ENCODE measurements at places on chromosomes 3 and 15.

DNA sequence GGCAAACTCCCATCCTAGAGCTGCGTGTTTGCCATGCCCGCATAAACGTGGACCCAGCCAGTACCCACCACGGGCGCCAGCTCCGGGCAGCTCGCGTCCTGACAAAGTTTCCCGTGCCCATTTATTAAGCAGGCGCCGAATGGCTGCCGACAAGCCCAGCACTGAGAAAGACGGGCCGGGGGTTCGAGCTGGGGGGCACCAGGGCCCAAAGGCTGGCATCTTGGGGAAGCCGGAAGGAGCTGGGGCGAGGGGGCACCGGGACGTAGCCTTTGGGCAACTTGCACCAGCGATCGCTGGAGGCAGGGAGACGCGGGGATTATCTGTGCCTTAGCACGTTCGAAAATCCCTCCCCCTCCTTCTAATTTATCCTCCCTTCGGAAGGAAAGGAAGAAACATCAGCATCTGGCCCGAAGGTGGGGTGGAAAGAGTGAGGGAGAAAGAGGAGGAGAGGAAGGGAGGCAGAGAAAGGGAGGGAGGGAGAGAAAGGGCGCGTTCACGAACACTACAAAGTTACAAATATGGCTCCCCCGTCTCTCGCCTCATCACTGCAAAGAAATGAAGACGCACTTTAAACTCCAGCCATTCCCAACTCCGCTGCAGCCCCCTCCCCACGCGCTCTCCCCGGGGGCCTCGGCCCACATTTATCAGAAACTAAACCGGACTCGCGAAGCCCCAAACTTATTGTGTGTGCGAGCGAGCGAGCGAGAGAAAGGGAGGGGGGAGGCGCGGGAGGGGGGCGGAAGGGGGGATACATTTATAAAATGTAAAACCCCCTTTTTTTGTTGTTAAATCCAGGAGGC, 1.0 kb downstream of the ANP32A start:
- DNase-seq = peak; percentile 39

DNA sequence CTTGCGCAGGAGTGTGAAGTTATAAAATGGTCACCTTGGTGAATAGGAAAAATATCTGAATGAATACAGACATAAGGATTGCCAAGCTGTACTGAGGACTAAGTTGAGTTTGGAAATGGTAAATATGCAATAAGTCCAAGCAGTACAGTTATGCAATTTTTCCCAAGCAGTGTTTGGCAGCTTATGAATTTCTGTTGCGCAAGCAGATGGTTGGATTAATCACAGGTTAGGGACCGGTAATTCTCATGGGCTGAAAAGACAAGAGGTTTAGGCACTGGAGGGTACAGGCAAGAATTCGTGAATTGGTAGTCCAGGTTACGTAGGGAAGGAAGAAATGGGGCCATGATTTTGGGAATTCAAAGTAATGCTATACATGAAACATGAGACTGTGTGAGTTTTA, 210.3 kb downstream of the RAP2B start:
- peak; percentile 24 for DNase-seq

GRCh38 chr3:38890426-38890825, 74.4 kb upstream of the SCN10A start:
- no peak for DNase-seq

GRCh38 chr15:57684491-57685151, 21.9 kb upstream of the POLR2M start:
- DNase-seq = no peak

DNA sequence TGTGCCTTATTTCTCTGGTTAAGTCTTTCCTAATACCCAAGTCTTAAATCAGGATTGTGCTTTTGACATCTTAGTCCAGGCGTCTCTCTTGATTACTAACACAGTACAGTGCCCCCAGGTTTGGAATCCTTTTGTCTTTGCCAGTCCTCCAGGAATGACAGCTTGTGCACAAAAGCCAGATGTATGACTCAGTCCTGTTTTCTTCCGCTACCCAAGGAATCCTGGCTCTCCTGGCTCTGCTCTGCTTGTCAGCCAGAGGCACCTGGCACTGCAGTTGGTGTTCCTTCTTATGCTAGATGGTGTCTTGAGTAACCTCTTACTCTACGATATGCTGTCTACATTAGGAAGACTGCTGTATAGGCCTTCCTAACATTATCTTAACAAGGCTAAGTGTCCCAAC, 728.2 kb upstream of the NECTIN3 start:
- no peak for DNase-seq

DNA sequence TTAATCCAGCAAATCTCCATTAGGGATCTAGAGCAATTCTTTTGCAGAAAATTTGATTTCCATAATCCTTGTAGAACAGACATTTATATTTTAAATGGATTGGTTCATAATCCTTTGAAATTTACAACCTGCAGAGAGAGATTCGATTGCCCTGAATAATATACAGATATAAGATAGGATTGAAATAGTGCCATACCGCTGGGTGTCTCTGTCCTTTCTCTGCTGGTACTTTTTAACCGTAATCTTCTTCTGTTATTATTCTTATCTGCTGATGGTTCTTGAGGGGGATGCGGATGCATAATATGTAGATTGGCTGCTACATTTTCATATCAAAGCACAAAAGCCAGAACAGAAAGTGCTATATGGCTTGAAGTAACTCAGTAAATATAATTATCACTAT, 182.2 kb downstream of the CFAP20DC start:
- DNase-seq = no peak

DNA sequence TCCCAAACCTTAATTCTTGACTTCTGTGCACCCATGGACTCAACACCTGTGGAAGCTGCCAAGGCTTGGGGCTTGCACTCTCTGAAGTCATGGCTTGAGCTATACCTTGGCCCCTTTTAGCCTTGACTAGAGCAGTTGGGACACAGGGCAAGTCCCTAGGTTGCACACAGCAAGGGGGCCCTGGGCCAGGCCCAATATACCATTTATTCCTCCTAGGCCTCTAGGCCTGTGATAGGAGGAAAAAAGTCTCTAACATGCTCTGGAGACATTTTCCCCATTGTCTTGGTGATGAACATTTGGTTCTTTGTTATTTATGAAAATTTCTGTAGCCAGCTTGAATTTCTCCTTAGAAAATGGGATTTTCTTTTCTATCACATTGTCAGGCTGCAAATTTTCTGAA, 186.1 kb downstream of the SEMA6D start:
- no peak for DNase-seq

- no peak for DNase-seq
These were observed 314.4 kb downstream of the MECOM start for GRCh38 chr3:169348929-169349621.

DNA sequence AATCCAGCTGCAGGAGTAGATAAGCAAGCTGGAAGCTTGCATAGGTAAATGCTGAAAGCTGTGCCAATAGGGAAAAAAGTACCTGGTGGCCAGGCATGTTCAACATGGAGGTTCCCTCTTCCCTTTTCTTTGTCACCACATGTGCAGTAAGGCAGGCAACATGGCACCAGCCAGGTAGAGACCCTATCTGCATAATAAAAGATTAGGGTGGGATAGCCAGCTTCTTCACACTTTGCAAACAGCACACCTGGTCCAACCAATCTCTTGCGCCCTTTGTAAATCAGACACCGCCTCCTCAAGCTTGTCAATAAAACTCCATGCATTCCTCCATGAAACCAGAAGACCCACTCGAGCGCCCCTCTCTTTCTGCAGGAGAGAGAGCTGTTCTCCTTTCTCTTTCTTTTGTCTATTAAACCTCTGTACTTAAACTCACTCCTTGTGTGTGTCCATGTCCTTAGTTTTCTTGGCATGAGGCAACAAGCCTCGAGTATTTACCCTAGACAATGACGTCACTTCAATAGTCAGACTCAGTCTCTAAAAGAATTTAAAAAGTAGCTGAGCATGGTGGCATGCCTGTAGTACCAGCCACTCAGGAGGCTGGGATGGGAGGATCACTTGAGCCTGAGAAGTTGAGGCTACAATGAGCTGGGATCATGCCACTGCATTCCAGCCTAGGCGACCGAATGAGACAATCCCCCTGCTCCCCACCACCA, 256.3 kb downstream of the SCAPER start:
- DNase-seq = peak; percentile 64

GRCh38 chr3:170491901-170492300, 73.2 kb downstream of the CLDN11 start:
- no peak for DNase-seq

DNA sequence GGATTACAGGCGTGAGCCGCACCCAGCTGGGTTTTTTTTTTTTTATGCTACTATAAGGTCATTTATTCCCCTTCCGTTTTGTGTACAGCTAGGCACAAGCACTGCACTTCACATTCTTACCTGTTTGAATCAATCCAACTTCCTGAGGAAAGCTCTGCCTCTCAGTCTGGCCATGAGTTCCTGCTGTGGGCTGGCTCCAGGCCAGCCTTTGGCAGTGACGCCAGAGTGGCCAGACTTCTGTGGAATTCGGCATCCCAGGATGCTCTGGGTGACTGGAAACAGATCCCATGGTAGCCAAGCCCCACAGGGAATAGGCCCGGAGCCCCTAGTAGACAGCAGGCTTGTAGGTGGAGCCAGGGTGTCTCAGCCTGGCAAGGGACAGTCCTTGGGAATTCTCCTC, 21.5 kb upstream of the TIMP4 start:
- no peak for DNase-seq

GRCh38 chr15:78977091-78977571, 32.3 kb upstream of the CTSH start:
- DNase-seq = peak; percentile 6

DNA sequence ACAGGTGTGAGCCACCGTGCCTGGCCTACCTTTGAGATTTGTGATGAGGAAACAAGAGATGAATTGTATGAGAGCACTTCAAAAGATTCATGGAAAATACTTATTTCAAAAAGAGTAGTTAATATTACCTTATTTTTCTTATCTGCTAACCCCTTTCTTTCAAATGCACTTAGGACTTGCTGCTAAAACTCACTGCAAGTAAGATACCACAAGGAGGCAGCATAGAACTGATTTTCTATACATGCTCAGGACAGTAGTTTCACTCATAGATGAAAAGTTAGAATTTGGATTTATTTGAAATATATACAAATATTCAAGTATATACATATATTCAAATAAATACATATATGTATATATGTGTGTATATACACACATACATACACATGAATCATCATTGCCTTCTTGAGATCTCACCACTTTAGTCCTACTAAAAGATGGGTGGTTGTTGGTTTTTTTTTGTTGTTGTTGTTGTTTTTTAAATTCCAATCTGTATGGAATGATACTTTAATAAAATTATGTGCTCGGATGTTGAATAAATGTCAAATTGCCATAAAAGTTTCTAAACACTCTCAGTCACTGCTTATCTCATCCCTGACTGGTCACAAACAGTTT, 2.4 kb downstream of the CCNDBP1 start:
- no peak for DNase-seq

- DNase-seq = no peak
These were observed 38.6 kb upstream of the HACD2 start for GRCh38 chr3:123623346-123623880.

DNA sequence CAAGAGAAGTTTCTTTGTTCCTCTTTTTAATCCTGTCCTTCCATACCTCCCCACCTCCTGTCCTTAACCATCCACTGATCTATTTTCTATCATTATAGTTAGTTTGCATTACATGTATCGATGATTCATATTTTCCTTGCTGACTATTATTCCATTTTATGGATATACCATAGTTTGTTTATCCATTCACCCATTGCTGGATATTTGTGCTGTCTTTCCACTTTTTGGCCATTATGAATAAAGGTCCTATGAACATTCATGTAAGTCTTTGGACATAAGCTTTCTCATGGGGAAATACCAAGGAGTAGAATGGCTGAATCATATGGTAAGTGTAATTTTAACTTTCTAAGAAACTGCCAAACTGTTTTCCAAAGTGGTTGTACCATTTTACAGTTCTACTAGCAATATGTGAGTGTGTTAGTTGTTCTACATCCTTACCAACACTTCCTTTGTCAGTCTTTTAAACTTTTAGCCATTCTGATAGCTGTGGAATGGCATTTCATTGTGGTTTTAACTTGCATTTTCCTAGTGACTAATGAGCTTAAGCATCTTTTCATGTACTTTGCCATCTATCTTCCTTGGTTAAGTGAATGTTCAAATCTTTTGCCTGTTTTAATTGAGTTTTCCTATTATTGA, 11.7 kb downstream of the ATP6V1A start:
- DNase-seq = no peak

DNA sequence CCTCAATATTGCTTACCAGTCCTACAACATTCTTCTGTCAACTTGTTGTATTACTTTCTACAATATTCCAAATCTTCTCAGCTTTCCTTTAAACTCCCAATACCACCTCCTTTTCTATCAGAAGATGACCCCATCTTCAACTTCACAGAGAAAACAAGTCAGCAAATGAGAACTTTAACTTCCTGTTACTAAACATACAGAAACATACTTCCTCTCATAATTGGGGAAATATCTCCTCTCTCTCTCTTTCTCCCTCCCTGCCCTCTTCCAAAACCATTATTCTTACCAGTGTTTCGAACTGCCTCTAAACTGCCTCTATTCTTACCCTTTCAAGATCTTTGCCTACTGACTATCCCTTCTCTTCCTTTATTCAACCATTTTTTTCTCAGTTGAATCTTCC, 1.8 kb upstream of the SNAP23 start:
- no peak for DNase-seq

GRCh38 chr3:83033133-83033532, 1271.7 kb upstream of the GBE1 start:
- DNase-seq = no peak

DNA sequence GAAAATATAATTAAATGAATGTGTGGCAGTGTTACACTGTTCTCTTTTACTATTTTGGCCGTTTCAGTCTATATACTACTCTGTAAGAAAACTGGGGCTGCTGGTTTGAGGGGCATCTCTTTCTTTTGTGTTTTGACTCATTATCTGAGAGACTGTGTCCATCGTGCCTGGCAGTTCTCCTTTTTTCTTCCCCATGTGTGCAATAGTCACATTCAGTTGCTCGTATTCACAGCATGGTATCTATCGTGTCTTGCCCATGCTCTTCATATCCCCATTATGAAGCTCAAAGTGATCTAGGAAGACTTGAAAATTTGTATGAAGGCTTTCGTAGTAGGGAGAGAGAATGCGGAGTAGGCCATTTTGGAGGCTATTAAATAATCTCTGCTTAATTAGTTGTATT, 29.8 kb upstream of the FAH start:
- DNase-seq = no peak

- no peak for DNase-seq
These were observed 1.3 kb downstream of the SPSB4 start for GRCh38 chr3:141052201-141053069.

- DNase-seq = peak; percentile 96
These were observed 44.4 kb upstream of the FAN1 start for GRCh38 chr15:30859091-30859874.

DNA sequence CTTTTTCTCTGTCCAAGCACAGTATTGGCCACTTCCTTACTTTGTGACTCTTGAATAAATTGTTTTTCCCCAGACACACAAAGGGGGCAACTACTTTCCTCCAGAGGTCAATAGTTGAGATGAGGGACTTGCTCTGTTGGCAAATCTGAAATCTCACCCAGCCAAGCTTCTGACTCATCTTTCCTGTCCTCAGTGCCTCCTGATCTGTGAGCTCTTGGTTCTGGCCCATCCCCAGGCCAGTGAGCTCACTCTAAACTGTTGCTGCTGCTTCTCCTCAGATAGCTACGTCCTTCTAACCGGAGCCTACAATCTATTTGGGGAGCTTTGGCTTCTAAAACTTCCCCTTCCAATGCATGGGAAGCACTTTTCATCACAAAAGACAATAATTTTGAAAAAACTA, 50.0 kb upstream of the NMD3 start:
- peak; percentile 17 for DNase-seq

Measured in trophoblast cell (in vitro differentiated cells and primary cell).